ENCODE measurements at places on chromosomes 13 and 19.

DNA sequence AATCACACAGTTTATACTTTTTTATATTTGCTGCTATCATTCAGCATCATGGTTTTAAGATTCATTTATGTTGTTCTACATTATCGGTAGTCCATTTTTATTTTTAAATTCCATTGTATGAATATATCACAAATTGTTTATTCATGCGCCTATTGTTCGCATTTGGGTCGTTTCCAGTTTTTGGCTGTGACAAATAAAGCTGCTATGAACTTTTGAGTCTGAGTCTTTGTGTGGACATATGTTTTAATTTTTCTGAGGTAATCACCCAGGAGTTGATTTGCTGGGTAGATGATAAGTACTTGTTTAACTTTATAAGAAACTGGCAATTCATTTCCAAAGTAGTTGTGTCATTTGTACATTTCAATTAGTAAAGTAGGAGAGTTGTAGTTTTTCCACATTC lies 74.2 kb upstream of the CSNK1A1L start:
- no peak for DNase-seq

- DNase-seq: no peak
Observed at GRCh38 chr13:61029064-61029463, 386.6 kb downstream of the PCDH20 start.

- no peak for DNase-seq
Observed at GRCh38 chr19:18558202-18558555, 509 bp downstream of the KXD1 start.

DNA sequence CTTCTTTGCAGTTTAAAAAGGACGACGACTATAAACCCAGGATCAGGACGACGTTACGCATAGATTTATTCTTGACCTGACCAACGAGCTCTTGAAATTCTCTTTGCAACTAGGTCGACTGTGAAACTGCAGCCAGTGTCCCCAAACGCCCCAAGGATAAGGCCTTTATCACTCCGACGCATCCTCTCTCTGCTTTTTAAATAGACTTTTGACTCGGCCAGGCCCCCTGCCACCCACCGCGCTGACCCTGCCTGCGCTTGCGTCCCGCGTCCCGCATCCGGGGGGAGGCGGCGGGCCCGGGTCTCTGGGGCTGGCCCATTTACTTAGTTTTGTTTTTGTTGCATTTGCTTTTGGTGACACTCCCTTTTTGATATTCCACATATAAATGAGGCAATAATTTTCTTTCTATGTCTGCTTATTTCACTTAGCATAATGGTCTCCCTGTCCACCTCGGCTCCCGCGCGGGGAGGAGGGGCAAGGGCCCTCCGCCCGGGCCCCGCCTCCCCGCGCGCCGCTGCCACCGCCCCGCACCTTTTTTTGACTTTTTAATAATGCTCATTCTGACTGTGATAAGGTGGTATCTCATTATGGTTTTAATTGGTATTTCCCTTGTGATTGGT lies 17.4 kb downstream of the RB1 start:
- DNase-seq: no peak

DNA sequence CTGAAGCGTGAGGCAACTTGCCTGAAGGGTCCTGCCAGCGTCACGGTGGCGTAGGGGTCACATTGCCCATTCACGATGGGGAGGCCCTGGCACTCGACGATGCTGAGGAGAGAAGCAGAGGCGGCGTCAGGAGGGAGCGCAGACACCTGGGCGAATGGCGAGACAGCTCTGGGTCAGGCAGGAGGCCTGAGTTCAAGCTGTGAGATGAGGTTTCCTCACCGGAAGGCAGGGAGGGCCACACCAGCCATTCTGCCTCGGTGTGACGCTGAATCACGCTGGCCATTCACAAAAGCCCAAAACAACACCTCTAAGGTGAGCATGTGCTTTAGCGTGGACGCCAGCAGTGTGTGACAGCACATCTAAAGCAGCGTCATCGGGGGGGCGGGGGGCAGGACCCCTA lies 54.0 kb upstream of the C13orf46 start:
- no peak for DNase-seq

GRCh38 chr19:33293255-33294057 lies 8.9 kb downstream of the CEBPA start:
- no peak for DNase-seq

GRCh38 chr19:31902821-31903220 lies 442.6 kb upstream of the ZNF507 start:
- no peak for DNase-seq

DNA sequence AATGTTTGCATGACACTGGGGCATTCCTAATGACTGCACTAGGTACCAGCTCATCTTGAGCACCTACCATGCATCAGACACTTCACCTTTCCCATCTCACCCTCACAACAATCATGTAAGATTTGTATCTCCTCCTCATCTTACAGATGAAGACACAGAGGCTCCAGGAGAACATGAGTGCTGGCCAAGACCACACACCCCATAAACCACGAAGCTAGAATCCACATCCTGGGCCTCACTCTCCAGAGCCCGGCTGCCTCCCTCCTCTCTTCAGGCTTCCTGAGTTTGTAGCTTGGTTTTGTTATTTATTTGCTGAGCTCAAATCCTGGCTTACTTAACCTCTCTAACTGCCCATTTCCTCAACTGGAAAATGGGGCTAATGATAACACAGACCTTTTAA lies 25.9 kb downstream of the FAM216B start:
- DNase-seq: no peak

GRCh38 chr19:50564229-50565105 lies 3.8 kb downstream of the LRRC4B start:
- DNase-seq: no peak

- DNase-seq: peak; percentile 48
Observed at GRCh38 chr19:10000171-10000826, 10.0 kb downstream of the COL5A3 start.

DNA sequence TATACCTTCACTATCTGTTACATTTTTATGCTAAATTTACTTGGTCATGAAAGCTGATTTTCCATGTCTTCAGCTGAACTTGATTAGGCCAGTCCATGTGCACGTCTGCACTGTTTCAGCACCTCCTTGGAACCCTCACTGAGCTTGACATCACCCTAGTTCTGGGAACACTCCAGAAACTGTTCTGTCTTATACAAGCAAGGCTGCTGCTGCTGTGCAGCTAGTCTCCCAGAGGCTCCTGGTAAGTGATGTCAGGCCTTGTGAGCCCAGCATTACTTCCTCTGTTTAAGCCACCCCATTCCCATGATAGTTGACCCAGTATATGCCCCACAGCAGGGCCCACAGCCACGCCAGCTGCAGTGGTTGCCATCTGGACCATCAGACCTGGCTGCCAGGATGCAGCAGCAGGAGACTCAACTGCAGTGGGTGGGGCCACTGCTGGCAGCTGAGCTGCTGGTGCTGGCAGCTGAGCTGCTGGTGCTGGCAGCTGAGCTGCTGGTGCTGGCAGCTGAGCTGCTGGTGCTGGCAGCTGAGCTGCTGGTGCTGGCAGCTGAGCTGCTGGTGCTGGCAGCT lies 90.5 kb upstream of the AKAP11 start:
- peak; percentile 23 for DNase-seq

GRCh38 chr19:10952809-10953208 lies 8.0 kb upstream of the SMARCA4 start:
- no peak for DNase-seq

GRCh38 chr19:12779162-12779993 lies 4.0 kb upstream of the HOOK2 start:
- peak; percentile 31 for DNase-seq

- no peak for DNase-seq
Observed at GRCh38 chr19:49554701-49555181, 25.6 kb downstream of the NOSIP start.

- no peak for DNase-seq
Observed at GRCh38 chr19:51965583-51965982, 21.1 kb downstream of the ZNF350 start.

GRCh38 chr13:30841154-30841553 lies 64.9 kb upstream of the MEDAG start:
- DNase-seq: no peak

DNA sequence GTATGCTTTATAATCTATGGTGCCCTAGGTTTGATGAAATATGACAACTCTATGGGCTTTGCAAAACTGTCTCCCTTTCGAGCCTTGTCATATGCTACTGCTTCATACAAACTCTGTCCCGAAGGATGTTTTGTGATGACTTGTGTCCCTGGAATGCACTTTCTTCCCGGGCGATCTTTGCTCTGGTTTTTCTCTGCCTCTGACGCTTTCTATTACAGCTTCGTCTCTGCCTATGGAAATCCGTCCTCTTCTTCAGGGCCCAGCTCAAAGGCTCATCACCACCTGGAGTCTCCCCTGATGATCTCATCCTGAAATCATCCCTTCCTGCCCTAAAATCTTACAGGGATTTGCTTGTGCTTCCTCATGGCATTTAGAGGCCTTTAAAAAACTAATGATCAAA lies 191.5 kb upstream of the KL start:
- DNase-seq: no peak
